ENCODE measurements at places on chromosomes 4 and X.

DNA sequence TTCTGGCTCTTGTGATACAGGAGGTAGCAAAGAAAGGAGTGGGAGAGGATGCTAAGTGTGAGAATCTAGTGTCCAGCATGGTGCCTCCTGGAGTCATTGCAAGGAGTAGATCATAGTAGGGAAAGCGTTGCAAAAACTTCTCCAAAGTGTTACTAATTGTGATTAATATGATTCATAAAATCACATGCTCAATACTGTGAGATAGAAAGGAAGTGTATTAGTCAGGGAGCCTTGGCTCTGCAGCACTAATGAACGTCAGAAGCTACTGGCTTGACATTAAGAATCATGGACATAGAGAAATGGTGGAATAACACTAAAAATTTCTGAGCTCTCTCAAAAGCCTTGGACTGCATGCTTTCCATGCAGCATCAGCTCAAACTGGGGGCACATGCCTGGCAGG lies 299.1 kb downstream of the EVC2 start:
- no peak for DNase-seq

DNA sequence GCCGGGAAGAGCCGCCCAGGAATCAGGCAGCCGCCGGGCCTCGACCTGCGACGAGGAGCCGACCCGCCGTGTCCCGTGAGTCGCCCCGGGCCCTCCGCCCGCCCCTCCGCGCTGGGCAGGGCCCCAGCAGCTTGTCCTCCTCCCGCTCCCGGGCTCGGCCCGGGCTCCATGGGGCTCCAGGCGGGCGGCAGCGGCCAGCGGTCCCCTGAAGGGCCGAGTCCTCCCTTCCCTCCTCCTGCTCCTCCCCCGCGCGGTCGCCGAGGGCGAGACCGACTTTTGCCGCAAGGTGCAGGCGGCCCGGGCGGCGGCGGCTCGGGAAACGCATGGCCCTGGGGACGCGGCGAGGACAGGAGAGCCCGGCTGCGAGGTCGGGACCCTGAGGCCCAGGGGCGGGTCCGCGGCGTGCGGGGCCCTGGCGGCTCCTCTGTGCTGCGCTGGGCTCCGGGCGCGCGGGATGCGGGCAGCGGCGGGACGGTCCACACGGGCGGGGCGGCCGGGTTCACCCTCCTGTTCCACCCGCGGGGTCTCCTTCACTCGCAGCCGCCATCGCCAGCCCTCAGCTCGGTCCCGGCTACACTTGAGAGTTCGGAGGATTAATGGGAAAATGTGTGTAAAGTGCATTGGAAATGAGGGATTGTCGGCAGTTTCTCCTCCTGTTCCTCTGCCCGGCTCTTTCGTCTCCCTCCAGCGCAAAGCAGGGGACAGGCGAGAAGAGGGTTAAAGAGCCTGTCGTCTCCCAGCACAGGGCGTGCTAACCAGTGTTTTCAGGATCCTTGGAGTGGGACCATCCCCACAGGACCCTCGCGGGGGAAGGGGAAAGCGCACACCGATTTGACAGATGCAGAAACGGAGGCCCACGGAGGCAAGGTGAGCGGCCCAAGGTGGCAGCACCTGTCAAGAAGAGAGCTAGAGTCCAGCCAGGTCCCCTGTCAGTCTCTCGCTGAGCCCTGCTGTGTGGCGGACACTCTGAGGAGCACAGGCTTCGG lies 16.6 kb upstream of the ZNF718 start:
- DNase-seq = no peak

DNA sequence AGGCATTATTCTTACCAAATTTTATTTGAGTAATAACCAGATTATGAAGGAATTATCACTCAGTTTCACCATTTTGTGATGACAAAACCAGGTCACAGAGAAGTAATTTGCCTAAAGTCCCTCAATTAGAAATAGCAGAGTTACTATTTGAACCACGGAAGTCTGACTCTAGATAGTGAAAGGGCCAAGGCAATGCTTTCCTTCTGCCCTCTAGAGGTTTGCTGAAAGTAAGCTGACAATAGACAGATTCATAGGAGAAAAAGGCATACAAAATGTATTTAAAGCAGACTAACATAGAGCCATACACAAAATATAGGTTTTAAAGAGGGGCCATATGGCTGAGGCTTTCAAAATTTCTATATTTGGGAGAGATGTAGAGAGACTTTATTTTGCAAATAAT lies 43.1 kb downstream of the CXXC4 start:
- DNase-seq = no peak

GRCh38 chr4:38085751-38086150 lies 125.6 kb downstream of the PTTG2 start:
- no peak for DNase-seq

DNA sequence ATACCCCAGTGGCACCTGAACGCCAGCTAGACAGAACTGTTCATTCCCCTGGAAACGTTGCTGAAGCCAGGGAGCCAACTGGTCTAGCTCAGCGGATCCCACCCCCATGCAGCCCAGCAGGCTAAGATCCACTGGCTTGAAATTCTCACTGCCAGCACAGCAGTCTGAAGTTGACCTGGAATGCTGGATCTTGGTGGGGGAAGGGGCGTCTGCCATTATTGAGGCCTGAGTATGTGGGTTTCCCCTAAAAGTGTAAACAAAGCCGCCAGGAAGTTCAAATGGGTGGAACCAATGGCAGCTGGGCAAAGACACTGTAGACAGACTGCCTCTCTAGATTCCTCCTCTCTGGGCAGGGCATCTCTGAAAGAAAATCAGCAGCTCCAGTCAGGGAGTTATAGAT lies 213.0 kb downstream of the NKX6-1 start:
- no peak for DNase-seq

DNA sequence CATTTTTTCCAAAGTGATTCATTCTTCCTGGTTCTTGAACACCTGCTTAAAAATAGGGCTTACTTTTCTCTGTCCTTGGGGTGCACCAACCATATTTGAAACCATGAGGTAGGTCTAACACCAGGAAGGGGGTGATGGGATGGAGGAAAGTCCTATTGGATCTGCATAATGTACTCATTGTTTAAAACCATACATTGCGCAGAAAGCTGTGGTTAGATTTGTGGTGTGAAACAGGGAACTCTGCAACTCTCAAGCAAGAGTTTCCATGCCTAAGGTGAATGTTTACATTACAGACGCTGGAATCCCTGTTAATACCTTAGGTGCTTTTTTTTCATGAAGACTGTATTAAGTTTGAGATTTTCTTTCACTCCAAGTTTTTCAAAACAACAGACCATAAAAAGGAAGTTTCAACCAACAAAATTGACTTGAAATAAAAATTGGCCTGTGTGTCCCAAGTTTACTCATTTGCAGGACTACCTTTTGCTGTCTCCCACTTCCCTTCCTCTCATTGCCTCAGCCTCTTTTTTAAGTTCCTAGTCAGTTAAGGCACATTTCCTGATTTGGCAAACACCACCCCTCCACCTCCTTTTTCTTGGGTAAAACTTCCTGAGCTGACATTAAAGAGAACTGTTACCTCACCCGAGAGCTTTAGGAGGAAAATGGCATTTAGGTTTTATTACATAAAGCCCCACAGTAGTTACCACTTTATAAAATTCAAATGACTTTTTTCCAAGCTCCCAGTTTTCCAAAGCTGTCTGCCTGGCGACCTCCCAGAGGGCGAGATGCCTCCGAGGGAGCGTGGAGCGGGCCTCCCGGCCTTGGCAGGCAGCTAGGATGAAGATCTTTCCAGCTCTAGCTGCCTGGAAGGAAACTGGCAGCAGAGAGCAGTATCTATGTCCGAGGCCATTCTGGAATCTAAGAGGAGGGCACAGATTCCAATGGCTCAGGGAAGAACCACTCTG lies 47.9 kb upstream of the RBPJ start:
- DNase-seq = no peak

- no peak for DNase-seq
These were observed 140.9 kb upstream of the JADE1 start for GRCh38 chr4:128668566-128668965.
